ENCODE measurements at places on chromosomes 1 and 21.

- no peak for DNase-seq
Observed at GRCh38 chr1:57638239-57638638, 214.4 kb upstream of the DAB1 start.

DNA sequence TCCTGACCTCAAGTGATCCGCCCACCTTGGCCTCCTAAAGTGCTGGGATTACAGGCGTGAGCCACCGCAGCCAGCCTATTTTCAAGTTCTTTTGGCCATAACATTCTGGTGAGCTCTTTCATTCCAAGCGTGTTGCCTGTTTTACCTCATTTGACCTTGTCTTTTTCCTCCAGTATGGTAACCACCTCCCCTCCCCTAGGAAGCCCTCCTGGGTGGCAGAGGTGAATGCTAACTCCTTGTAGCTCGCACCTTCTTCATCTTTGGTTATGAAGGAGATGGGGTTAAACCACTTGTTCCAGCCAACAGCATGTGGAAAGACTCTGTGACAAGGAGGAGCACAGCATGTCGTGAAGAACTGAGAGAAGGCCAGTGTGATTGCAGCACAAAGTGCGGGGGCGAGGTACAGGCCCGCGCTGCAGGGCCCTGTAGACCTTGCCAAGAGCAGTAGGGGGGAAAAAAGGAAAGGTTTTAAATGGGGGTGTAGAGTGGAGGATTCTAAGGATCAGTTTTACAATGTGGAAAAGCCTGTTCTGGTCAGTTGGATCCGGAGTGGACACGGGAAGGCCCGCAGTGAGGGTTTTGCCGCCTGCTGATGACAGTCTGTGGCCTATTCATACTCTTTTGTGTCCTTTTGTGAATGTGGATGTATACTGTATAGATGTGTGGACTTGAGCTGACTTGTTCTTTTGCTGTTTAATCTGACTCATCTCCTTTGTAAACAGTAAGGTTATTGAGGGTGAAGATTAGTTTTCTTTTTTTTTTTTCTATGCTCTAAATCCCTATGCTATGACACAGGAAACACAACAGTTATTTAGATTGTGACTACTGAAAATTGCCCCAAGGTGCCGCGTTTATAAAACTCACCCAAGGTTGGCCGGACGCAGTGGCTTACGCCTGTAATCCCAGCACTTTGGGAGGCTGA, 7.5 kb upstream of the ZNF436 start:
- no peak for DNase-seq

- DNase-seq: no peak
Observed at GRCh38 chr1:38266197-38266520, 219.6 kb upstream of the POU3F1 start.

DNA sequence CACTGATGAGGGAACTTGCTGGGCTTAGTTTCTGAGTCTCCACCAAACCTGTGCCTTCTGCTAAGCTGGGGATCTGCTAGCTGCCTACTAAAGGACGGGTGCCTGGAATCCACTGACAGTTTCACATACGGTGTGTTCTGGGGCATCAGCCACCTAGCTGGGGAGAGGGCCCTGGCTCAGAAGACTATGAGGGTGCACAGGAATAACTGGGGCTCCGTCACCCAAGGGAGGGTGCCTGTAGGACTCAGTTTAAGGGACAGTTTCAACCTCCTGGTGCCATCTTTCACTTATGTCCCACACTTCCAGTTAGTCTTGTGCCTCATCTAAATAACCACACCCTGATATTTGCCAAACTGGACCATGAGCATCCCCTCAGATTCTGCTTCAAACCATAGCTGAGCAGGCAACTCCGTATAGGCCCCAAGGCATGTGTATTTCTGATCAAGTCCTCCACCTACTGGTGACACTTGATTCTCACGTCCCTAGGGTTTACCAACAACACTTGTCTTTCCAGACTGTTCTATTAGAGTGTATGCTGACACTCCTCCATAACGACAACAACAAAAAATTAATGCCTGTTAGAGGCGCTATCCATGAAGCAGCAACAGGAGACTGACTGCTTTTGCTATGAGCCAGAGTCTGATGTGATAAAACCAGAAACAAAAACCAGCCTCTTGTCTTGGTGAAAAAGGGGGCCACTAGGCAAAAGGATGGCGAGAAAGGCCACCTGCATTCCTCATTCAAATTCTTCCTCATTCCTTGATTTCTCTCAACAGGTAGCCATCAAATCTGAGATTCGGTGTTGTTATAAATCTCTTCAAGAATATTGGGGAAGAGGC, 55.0 kb upstream of the PAXBP1 start:
- no peak for DNase-seq

- no peak for DNase-seq
Observed at GRCh38 chr1:89489047-89489729, 35.4 kb upstream of the LRRC8B start.

GRCh38 chr1:6987940-6988339, 202.7 kb downstream of the CAMTA1 start:
- DNase-seq: no peak

- DNase-seq: no peak
Observed at GRCh38 chr1:70583522-70583921, 172.5 kb downstream of the CTH start.

- no peak for DNase-seq
Observed at GRCh38 chr1:59007820-59008598, 224.2 kb upstream of the JUN start.

GRCh38 chr1:194338241-194338948, 1152.0 kb upstream of the B3GALT2 start:
- DNase-seq: no peak

GRCh38 chr1:11387829-11388228, 91.1 kb upstream of the DISP3 start:
- DNase-seq: no peak

DNA sequence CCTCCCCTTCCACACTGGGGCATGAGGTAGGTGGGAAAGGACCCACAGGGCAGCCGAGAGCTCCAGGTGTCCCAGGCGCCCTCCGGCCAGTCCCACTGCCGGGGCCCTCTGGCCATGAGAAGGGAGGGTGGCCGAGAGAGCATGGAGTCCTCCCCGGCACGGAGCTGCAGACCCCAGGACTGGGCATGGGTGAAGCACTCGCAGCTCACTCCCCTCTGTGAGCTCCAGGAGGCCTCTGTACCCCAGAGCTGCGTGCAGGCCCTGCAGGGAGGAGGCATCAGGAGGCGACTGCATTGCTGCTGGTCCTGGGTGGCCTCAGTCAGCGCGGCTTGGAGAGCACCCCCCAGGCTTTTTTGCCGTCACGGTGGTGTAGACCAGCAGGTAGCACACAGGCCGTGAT, 80.1 kb upstream of the TTC34 start:
- DNase-seq: no peak

DNA sequence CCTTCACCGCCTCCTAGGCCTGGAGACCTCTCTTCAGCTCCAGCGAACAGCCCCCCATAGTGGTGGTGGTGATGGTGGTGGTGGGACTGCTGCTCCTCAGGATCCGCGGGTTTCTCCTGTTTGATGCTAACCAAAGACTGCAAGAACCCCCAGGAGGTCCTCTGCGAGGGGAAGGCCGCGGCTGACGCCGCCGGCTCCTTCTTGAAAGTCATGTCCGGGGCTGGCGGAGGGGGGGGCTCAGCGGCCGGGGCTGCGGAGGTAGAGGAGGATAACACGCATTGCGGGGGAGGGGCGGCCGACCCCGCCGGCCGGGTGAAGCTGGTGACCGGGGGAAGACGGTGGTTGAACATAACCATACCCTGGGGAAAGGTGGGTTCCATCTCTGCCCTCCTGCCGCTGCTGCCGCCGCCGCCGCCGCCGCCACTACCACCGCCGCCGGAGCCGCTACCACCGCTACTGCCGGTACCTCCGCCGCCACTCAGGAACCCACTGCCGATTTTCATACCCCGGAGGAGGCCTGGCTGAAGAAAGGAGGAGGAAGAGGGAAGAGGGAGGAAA, 554 bp downstream of the ZNF281 start:
- DNase-seq: no peak

DNA sequence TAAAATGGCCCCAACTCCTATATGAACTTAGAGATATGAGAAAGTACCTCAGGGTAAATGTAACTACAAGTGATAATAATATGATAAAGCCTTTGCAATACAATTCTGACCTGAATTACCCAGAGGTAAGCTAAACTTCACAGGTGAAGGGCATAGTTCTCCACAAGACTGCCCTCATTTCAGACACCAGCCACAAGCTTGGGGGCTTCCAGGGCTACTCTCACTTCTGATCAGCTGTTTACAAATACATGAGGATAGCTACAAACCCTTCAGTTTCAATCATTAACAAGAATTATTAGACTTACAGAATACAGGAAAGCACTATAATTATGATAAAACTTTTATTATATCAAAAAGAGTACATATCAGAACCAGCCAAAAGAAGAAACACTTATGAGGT, 18.7 kb upstream of the DPH5 start:
- no peak for DNase-seq

DNA sequence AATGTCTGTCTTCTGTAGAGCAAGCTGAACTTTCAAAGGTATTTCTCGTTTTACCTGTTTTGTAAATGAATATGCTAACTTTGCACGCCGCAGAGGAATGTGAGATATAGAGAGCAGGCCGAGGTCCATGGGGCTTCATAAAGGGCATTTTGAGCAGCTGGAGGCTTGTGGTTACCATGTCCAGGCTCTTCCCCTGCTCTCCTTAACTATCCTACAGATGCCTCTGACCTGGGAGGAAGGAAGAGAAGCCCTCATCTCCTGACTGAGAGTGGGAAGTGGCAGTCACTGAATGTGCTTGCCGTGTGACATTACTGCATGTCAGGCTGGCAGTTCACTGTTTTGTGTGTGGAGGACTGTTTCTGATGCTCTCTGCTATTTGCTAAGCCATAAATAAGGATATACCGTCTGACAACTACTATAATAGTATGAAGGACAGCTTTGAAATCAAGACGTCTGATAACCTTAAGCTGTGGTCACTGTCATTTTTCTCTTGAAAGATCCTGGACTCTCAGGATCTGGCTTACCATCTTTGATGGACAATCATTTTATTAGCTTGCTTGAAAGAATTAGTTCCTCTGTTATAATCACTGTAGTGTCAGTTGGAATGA, 92.2 kb downstream of the DYRK1A start:
- no peak for DNase-seq

- no peak for DNase-seq
Observed at GRCh38 chr1:101130673-101131072, 105.1 kb upstream of the DPH5 start.

- DNase-seq: no peak
Observed at GRCh38 chr21:29465546-29465945, 166.8 kb downstream of the BACH1 start.

DNA sequence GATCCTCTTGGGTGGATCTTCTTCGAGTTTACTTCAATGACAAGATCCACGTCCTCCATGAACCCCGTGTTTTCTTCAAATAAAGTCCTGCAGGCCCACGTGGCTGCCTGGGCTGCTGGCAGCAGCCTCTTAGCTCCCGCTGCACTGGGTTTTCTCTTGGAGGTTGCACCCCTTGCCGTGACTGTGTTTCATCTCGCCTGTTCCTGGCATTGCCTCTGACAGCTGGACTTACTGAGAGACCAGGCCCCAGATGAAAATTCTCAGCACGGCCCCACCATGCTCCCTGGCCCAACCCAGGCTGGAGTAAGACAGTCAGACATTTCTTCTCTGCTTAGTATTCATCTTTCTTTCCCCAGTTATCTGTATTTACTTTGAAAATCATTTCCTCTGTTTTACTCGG, 274.8 kb upstream of the RUNX1 start:
- peak; percentile 74 for DNase-seq

DNA sequence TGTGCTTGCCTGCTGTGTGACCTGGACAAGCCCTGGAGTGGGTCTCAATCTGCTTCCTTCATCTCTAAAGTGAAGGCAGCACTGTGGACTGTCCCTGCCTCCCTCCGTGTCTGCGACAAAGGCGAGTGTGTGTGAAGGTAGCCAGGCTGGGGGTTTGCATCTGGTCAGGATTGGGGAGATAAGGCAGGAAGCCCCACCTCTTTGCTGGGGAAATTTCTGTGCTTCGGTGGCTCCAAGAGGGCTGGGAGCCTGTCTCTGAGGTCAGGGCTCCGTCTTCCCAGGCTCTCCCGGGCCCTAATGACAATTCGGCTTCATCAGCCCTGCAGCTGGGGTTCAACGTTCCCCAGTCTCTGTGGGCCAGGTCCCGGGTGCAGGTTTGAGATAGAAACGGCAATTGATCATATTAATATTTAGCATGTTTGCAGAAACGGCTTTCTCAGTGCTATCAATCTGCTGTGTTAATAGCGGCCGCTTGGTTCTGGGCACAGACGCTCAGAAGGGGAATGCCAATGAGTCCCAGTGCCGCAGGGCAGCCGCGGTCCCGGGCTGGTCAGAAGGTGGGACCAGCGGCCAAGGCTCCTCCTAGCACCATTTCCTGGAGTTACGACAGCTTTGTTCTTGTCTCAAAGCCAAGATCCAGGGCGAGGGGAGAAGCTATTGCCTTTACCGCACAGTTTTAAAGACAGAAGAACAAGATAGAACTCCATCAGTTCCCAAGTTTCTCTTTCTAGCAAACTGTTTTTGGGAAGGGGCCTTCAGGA, 105.7 kb downstream of the PRDM16 start:
- DNase-seq: peak; percentile 83

DNA sequence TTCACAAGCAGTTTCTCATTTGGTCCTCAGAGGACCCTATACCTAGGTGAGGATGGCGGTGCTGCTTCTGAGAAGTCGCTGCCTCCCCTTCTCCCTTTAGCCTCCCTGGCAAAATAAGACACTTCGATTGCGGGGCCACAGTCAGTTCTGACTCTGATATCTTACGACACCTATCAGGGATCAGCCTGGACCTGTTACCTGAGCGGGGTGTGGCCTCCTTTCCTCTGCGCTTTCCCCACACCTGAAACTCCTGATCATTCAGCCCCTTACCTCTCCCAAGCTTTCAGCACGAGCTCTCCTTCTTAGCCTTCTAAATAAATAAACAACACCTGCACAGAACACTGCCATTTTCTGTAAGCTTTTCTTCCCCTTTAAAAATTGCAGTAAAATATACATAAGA, 24.6 kb upstream of the GPR137B start:
- DNase-seq: no peak

- no peak for DNase-seq
Observed at GRCh38 chr1:117821382-117821755, 108.1 kb downstream of the GDAP2 start.

DNA sequence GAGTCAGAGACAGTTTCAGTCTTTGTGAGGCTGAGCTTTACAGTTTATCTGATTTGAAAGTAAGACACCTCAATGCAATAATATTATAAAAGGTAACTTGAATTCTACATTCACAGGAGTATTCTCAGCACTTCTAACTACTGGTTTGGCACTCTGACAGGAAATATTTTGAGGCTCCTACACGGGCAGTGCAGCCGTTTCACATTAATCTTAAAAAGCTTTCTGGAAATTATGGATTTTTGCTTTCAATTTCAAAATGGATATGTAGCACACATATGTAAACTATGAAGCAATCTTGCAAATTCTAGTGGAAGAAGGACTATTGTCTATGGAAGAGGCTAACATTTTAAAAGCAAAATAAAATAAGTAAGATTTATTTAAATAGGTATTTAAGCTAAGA, 262.9 kb upstream of the SNX7 start:
- DNase-seq: no peak

Measured in right atrium auricular region (tissue), 2 donors.